Left renal cortex interstitium (tissue), 4 donors: ENCODE measurements at places on chromosomes 13 and 19.

DNA sequence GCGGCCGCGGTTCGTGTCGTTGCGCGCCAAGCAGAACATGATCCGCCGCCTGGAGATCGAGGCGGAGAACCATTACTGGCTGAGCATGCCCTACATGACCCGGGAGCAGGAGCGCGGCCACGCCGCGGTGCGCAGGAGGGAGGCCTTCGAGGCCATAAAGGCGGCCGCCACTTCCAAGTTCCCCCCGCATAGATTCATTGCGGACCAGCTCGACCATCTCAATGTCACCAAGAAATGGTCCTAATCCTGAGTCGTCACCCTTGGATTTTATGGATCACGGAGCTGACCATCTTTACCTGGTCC, 475 bp downstream of the MRPL57 start:
- no peak for DNase-seq

DNA sequence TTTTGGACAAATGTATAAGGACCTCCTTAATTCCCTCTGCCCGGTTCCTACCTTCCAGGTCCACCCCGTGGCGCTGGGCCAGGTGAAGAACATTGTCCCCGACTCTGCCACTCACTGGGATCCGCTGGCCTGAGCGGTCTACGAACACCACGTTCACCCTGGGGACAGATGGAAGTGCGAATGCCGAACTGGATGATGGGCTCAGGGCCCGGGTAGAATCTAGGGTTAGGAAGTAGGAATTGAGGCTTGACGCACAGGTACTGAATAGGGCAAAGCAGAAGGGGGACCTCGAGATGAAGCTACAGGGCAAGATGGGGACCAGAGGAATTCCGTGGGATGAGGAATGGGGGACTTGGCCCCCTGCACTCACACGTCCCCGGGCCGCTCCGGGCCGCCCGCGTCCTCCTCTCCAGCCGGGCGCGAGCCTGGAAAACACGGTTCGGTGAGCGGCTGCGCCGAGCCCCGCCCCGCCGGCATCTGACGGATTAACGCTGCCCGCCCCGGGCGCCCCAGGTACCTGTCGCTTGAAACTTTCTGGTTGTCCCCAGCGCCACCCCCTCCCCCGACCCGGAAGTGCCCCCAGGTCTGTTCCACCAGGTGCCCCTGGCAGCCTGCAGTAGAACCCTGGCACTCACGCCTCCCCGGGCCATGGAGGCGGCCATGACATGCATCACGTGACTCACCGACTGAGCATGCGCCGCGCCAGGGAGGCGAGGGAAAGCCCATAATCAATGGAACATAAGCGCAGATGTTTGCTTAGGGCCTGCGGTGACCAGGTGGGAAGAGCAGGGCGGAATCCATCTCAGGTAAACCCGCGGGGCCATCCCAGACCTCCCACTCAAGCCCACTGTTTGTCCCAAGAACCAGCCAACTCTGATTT, at the start of gene FDX2:
TSS of gene FDX2 (minus strand) at position 681 of the 880 bp plus-strand sequence. CDS start at position 662, 19 bp downstream.
- DNase-seq: peak; percentile 70

- DNase-seq: no peak
These were observed 10.1 kb downstream of the FOSB start for GRCh38 chr19:45477713-45478453.

- no peak for DNase-seq
These were observed 1021.1 kb downstream of the EFNB2 start for GRCh38 chr13:105514401-105514800.

DNA sequence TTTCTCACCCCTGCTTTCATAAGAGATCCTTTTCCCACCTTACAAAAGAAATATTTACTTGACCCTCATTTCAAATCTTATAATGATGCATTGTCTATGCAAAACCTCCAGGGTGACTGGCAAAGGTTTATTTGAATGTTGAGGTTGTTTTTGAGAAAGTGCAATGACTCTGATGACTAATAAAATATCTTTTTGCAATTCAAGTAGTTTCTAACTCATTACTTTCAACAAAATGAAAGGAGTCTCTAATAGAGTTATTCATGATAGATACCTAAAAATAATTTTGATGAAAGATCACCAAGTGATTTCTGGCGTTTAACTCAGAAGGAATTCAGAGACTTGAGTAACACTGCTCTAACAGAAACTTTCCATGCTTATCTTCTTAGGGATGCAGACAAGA, 144.2 kb downstream of the FOXO1 start:
- no peak for DNase-seq

- no peak for DNase-seq
These were observed 173.9 kb downstream of the DCLK1 start for GRCh38 chr13:35957241-35957731.

- DNase-seq: no peak
These were observed 49.8 kb downstream of the ELF1 start for GRCh38 chr13:40969169-40969901.

GRCh38 chr13:19817510-19818158, 34.9 kb upstream of the PSPC1 start:
- no peak for DNase-seq

GRCh38 chr13:67052550-67053490, 177.3 kb downstream of the PCDH9 start:
- DNase-seq: no peak

- no peak for DNase-seq
These were observed 8.7 kb upstream of the INSL3 start for GRCh38 chr19:17829855-17830566.

- no peak for DNase-seq
These were observed 53.4 kb downstream of the MCF2L start for GRCh38 chr13:113022391-113022744.

- DNase-seq: no peak
These were observed 69.0 kb upstream of the C1QTNF9B start for GRCh38 chr13:23966221-23966690.

GRCh38 chr13:49444524-49445395, 686 bp downstream of the SETDB2 start:
- no peak for DNase-seq

GRCh38 chr13:29452773-29453616, 142.5 kb downstream of the SLC7A1 start:
- no peak for DNase-seq

- no peak for DNase-seq
These were observed 1190.3 kb downstream of the EFNB2 start for GRCh38 chr13:105345131-105345530.

DNA sequence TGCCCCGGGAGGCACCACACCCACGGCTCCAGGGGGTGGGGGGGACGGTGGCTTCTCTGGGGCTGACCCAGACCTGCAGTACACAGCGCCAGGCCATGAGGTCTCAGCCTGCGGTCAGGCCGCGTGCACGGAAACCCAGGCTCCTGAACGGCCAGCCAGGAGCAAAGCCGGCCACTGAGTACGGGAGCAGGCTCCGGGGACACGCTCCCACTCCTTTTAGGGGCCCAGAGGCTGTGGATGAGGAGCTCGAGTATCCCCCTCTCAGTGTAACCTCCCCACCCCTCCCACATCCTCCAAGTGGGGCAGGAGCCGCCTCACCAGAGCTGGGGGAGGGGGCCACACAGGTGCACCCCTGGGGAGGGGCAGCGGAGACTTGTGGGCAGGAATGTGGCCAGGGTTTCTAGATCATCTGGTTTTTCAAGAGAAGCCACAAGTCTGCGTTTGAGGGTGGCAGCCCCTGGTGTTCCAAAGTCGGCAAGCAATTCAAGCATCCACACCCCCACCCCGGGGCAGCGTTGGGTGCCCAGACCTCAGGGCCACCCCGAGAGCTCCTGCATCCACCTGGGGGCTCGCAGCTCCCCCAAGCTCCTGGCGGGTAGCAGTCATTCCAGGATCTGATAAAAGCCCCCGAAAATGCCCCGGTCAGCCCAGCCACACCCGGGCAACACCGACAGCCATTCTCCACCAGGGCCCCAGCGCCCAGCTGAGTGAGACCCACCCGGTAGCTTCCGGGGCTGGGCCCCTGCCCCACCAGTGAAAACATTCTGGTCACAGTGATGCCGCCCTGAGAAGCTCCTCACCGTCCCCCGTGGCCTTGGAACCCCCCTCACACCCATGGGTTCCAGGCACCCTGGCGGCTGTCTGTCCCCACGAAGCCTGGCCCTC, 6.1 kb downstream of the SBNO2 start:
- no peak for DNase-seq

GRCh38 chr13:44165221-44165888, 208.3 kb upstream of the SERP2 start:
- DNase-seq: no peak

DNA sequence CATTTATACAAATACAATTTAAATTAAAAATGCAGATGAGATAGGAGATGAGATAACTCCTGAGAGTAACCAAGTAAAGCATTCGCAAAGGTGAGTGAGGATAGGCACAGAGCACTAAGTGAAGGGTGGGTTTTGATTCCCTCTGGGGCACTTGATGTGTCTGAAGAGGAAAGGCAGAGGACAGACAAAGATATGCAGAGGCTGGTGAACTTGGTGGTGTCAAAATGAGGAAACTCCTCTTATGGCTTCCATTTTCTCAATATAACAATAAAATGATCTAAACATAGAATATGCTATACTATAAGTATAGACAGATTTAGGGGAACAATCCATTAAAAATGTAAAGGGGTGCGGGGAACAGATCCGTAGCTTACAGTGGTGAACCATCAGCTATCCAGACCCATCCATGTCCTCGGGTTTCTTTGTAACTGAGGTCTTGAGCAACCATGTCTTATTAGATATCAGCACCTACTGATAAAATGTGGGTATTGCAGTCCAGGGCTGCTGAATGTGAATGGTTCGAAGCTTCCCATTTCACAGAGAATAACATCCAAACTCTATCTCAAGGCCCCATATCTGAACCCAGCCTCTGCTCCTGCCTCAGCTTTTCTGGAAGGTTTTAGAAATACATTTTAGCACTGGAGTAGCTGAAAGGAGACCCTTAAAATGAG, 73.9 kb upstream of the SLC10A2 start:
- DNase-seq: no peak

DNA sequence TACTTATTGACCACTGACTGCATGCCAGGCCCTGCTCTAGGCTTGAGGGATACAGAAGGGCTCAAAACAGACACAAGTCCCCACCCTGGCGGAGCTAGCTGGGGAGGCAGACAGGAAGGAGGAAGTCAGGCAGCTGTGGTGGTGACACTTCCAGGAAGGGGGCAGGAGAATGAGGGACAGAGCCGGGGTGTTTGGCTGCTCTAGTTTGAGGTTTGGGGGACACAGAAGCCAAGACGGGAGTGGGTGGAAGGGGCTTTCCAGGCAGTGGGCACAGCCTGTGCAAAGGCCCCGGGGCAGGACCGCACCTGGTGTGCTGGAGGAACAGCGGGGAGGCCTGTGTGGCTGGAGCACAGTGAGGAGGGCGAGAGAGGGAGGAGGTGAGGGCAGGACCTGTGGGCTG, 4.0 kb downstream of the MRPL54 start:
- DNase-seq: no peak

DNA sequence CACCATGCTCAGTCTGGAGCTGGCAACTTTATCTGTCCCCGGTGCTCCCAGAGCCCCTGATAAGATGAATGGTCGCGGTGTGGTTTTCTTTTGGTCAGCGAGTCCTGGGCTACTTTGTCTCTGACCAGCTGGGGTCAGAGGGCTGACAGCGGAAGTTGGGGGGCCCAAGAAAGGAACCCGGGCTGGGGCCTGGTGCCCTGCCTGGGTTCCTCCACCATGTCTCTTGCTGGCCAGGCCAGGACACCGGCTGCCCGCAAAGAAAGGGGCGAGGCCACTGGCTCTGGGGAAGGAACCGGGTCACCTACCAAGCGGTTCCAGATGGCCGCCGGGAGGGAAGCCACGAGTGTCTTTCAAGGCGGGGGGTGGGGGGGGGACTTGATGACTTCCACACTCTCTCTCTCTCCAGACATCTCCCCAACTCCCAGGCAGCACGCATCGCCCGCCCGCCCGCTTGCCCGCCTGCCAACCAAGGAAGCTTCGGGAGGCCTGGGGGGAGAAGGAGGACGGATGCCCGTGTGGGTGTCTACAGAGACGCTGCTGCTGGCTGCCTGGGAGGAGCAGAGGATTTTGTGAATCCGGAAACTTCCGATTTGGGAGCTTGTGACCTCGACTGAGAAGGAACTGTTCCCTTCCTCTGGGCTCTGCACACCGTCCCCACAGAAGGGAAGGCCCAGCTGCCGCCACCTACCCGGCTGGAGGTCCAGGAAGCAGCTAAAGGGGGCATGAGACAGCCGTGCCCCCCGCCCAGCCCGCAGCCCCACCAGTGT, 1.1 kb downstream of the PIP5K1C start:
- DNase-seq: no peak

GRCh38 chr19:18167975-18168645, 5.5 kb upstream of the IFI30 start:
- DNase-seq: no peak

GRCh38 chr13:42985312-42986175, 6.5 kb downstream of the EPSTI1 start:
- DNase-seq: no peak

DNA sequence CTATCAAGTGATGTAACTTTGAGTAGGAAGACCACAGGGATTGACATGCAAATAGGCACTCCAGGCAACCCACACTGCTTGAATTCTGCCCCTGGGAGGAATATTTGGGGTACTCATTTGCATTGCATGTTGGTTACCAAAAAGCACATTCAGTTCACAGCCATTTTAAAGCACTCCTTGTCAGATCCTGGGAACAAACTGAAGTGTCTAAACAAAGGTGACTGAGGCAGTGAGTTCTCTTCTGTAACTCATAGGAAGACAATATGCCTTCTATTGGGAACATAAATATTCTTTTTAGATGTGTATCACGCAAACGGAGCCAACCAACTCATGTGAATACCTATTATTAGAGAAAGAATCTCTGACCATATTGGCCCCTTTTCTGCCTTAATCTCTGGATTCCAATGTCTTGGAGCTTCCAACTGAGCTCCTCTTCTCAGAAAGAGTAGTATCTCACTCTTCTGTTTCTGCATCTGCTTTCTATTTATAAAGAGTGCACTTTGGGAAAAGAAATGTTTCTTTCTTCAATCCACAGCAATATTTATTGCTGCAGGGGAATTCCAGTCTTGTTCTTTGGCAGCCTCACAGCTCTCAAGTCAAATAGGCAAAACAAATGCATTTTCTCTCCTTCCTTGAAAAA, 125.7 kb upstream of the NBEA start:
- DNase-seq: no peak
